ENCODE measurements at places on chromosomes 12 and 14.

DNA sequence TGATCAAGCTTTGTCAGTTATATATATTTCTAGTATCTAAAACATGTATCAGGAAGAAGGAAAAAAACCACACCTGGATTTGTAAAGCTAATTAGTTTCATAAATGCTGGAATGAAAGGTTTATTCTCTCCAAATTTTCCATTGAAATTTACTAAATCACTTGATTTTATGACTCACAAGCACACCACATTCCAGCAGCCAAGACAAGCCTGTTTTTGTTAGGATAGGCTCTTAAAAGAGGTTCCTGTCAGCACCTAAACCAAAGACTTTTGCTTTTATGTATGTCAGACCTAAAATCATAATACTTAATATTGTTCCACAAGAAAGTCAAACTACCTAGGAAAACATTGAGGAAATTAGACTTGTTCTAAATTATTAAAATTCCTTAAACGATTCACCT, 85.3 kb upstream of the PAWR start:
- no peak for DNase-seq

- no peak for DNase-seq
These were observed 107.7 kb upstream of the LRFN5 start for GRCh38 chr14:41498959-41499358.

DNA sequence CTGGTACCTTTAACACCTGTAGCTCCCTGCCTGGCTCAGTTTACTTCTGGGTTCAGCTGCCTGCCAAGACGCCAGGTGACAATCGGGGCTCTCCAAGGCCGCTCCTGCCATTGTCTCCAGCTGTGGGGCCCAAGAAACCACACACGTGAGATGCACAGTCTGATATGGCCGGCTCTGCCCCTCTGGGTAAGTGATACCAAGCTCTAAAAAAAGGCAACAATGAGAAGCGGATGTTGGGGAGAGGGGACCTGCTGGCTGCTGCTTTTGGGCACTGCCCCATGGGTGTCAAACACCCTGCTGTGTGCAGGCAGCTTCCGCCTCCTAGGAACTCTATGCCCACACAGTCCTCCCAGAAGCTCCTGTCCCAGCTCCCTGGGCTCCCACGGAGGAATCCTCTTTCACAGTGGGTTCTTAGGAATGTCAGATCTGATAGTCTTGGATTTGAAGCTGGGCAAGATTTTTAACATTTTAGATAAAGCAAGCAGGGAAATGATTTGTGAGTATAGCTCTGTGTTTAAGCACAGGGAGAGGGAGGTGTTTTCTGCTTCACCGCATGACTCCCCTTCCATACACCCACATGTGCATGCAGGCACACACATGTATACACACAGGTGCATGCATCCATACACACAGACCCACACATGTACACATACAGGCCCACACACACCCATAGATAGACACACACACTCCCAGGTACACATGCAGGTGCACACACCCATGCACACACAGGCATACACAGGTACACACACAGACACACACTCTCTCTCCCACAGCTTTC, 1135.8 kb downstream of the BCL11B start:
- DNase-seq: no peak

DNA sequence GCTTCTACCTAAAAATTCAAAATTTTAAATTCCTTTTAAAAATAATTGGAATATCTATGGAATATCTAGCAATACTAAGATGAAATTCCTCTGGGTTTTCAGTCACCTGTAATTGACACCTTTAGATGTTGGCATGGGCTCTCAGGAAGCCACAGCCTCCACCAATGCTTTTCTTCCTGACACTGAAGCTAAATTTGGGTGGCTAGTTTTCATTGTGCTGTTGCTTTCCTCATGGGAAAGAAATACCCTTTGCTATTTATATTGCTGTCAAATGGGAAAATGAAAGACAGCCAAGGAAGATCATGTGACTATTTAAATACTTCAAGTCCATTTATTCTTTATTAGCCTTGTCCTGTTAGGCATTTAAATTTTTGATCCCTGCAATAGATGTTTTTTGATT, 313.0 kb downstream of the NAV3 start:
- no peak for DNase-seq

DNA sequence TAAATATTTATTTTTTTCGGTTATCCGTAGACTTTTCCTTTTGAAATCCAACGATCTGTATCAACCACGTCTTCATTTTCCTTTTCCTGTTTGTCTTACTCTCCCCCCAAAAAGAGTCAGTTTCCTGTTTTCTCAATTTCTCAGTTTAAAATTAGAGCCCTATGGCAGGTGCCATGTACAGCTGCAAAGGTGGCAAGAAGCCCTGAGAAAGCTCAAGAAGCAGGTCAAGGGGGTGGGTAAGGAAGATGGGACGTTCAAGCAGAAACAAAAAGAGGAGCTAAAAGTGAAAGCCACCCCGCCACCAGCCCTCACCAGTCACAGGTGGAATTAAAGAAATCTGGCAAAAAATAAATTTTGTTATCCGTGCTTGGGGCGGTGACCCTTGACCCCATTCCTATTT, 26.7 kb downstream of the SLC35E3 start:
- DNase-seq: no peak

DNA sequence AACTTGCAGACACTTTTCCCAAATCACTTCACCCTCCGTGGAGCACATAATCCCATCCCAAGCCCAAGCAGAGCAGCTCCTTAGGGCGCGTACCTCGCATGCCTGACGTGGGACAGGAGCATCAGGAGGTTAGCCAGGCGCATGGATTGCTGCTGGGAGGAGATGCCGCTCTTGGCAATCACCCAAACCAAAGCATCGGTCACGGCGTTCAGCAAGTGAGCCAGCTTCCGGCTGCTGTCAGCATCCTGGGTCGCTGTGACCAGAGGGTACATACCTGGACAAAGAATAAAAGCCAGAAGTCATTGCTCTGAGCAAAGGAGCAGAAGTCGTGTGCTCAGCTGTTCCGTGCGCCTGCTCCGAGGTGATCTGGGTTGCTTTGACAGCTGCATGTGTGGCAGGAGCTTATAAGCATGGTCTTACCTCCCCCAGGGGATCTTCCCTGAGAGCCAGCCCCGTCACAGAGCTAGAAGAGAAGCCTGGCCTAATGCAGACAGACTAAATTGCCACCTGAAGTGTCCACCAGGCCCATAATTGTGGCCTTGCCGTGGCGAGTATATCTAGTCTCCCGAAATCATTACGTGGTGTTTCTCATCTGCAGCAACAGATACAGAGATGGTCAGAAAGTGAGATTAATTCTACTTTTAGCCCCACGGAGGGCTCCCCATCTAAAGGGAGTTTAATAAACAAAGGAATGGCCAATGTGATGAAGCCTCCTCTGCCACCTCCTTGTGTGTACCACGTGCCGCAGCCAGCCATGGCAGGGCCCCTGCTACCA, 59.1 kb downstream of the ESR2 start:
- no peak for DNase-seq

GRCh38 chr14:102831163-102831804, 54.0 kb downstream of the TRAF3 start:
- no peak for DNase-seq

GRCh38 chr14:89586258-89587135, 169.5 kb upstream of the FOXN3 start:
- DNase-seq: no peak

DNA sequence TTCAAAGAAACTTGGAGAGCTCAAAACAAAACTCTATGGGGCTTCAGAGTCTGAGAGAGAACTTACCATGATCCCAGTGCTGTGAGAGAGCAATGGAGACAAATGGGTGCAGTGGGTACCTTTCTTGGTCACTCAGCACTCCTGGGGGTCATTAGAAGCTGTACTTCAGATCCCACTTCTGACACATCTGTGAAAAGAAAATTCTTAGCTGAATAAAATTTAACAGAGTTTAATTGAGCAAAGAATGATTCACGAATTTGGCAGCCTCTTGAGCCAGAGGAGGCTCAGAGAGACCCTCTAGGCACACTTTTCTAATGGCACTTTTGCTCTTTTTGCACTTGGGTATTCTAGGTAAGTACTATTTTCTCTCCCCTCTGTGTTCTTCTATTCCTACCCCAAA, 96.8 kb upstream of the SYT10 start:
- no peak for DNase-seq

DNA sequence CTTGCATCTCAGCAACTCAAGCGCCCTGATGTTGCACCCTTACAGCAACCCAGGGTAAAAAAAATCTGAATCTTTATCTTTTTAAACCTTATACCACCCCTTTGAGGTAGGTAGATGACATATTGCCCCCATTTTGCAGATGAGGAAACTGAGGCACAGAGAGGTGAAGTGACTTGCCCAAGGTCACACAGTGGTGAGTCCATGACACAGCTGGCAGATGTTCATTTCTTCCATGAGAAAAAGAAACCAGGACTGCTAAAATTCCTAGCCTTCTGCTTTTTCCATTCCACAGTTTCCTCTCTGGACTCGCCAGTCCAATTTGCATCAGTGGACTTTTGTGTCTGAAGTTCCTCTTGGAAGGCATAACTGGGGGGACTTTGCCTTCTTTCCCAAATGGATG, 79.3 kb downstream of the IGF1 start:
- no peak for DNase-seq

GRCh38 chr12:101947316-101947715, 69.9 kb downstream of the DRAM1 start:
- no peak for DNase-seq

DNA sequence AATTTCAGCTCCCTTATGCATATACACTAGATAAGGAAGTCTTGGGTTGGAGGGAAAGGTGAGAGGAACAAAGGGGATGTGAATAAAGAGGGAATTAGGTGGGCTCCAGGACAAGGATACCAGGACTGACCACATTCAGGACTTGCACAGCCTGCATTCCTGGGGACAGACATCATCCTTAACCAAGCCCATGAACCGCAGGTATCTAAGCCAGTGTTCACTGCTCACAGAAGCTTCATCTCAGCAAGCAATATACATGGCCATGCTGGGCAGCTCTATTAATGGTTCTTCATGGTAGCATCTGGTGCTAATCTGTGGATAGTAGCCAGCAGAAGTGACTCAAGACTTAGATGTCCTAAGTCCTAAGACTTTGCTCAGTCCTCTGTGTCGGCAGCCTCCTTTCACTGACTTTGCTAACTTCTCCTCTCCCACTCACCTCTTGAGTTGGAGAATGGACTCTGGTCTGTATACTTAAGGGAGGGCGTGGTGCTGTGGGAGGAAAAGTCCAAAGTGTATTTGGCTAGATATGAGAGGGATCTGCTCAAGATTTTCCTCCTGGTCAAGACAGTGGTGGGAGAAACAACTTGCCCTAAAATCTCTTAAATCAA, 136.1 kb downstream of the ASCL1 start:
- no peak for DNase-seq

DNA sequence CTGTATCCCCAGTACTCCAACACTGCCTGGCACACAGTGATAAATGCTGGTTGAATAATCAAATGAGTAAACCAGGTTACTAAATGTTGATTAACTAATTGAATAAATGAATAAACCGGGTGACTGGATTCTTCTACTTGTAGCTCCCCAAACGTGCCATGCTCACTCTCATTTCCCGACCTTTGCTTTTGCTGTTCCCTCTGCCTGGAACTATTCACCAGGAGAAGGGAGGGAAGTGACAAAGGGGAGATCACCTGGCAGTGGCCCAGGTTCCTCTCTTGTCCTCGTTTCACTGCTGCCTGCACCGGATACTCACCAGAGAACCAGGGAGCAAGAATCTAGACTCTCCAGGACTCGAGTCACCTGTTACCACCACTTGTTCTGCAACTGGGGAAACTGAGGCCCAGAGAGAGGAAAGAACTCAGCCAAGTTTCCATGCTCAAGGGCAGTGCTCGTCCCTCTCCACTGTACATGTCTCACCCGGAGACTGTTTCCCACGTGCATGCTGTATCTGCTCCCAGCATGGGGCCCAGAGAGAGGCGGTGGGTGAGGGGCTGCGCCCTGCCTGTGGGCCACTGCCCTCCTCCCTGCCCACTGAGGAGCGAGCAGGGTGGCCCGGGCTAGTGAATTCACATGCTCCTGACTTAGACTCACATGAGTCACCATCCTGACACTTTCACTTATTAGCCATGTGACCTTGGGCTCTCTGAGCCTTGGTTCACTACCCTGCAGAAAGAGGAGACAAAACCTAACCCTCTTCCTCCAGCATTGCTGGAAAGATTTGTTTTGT, 17.7 kb upstream of the POP5 start:
- no peak for DNase-seq

GRCh38 chr12:18439541-18439940, 178.2 kb downstream of the PIK3C2G start:
- DNase-seq: no peak

- no peak for DNase-seq
These were observed 49.2 kb upstream of the PRPF39 start for GRCh38 chr14:45034730-45035129.

GRCh38 chr12:30757316-30757715, 2.6 kb upstream of the CAPRIN2 start:
- DNase-seq: no peak

- DNase-seq: peak; percentile 63
These were observed 482 bp downstream of the TMEM30B start for GRCh38 chr14:61280526-61281185.

DNA sequence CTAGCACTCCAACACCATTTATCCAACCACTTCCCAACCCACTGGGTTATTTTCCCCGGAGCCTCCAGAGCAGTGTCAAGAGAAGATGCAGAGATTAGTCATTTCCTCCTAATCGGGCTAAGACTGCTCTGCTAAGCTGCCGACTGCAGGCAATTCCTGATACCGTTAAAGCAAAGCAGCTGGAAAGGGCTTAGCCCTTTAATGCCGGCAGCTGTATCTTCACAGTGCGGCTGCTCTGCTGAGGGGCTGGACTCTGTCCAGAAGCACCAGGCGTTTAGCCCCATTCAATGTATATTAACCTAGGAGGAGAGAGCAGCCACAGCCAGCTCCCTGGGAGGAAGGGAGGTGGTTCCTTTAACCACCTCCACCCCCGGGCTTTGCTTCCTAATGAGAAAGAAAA, 11.1 kb downstream of the AQP6 start:
- no peak for DNase-seq

GRCh38 chr12:10634427-10634826, 21.0 kb upstream of the MAGOHB start:
- DNase-seq: no peak

- no peak for DNase-seq
These were observed 51.1 kb downstream of the RASSF8 start for GRCh38 chr12:26009593-26009992.

- peak; percentile 39 for DNase-seq
These were observed 1.4 kb downstream of the AKT1 start for GRCh38 chr14:104794099-104794498.

GRCh38 chr12:84435682-84436081, 476.9 kb downstream of the SLC6A15 start:
- no peak for DNase-seq

GRCh38 chr14:96096639-96097610, 57.8 kb downstream of the C14orf132 start:
- no peak for DNase-seq

DNA sequence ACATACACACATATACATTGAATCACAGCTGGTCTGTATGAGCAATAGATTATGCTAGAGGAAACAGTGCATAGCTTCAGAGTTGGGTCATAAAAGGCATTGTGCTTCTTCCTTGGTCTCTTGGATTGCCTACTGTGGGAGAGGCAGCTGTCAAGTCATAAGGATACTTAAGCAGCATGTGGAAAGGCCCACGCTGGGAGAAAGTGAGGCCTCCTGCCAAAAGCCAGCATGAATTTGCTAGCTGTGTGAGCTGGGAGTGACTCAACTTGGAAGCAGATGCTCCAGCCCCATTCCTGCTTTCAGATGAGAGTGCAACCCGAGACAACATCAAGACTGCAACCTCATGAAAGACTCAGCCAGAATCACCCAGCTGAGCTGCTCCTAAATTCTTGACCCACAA, 311.9 kb upstream of the TBX3 start:
- DNase-seq: no peak

GRCh38 chr12:116455540-116456329, 103.4 kb upstream of the MAP1LC3B2 start:
- DNase-seq: no peak

Data from NCI-H510A (cell line).